Uterus (tissue), 4 donors: ENCODE measurements at places on chromosomes 7 and 10.
A peak's percentile ranks its signal among the peaks of the same experiment; 100 is the strongest.

DNA sequence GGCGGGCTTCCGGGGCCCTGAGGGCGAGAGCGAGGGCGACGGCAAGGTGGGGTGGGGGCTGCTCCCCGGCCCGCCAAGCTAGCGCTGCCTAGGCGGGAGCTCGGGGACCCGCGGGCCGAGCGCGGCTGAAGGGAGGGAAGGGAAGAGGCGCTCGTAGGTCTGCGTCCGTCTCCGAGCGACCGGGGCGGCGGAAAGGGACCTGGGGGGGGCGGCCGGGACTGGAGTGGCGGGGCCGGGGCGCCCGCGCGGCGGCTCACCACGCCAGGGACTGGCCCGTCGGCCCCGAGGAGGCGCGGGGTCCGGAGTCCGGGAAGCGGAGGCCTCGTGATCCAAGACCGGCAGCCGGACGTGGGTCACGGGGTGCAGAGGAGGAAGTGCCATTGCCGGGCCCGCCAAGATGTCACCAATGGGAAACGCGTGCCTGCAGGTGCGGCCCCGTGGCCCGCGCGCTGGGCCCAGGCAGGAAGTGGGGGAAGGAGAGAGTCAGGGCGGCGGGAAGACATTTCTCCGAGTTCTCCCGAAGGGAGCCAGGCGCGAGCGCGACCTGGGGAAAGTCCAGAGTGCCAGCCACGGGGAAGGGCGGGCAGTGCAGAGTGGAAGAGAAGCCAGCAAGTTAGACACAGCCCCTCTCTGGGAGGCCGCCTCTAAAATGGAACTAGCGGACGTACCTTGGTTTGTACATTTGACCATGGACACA lies 11.9 kb downstream of the HNRNPF start:
- peak; percentile 72 for DNase-seq

DNA sequence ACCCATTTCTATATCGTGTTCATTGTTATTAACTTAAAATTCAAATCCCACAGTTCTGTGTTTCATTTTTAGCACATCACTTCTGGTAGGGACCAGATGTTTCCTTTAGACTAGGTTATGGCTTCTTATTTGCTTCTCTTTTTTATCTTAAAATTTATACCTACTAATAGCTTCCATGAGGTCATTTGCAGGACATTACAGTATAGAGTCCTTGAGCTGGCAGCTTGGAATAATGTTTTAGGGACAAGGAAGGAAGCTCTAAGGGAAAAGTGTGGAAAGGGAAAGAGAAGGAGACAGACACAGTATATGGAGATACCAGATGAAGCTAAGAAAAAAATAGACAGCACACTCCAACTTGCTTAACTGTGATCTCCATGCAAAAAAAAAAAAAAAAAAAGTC lies 48.8 kb upstream of the CD36 start:
- DNase-seq, result no peak

- no peak for DNase-seq
Measured at GRCh38 chr7:18531539-18531938, 36.0 kb downstream of the HDAC9 start.

- DNase-seq, result no peak
Measured at GRCh38 chr7:134671609-134672008, 25.0 kb downstream of the BPGM start.

GRCh38 chr7:114670676-114671075 lies 251.2 kb upstream of the MDFIC start:
- DNase-seq, result no peak

DNA sequence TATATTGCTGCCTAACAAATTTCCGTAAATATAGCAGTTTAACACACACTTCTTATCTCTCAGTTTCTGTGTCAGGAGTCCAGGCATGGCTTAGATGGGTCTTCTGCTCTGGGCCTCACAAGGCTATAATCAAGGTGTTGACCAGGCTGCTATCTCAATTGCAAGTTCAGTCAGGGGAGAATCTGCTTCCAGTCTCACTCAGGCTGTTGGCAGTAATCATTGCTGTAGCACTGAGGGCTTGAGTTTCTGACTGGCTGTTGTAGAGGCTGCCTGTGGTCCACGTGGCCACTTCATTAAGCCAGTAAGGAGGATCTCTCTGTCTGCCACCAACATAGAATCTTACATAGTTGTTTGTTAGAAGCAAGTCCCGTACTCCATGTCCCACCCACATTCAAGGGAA lies 138.4 kb downstream of the ST7 start:
- DNase-seq, result no peak

DNA sequence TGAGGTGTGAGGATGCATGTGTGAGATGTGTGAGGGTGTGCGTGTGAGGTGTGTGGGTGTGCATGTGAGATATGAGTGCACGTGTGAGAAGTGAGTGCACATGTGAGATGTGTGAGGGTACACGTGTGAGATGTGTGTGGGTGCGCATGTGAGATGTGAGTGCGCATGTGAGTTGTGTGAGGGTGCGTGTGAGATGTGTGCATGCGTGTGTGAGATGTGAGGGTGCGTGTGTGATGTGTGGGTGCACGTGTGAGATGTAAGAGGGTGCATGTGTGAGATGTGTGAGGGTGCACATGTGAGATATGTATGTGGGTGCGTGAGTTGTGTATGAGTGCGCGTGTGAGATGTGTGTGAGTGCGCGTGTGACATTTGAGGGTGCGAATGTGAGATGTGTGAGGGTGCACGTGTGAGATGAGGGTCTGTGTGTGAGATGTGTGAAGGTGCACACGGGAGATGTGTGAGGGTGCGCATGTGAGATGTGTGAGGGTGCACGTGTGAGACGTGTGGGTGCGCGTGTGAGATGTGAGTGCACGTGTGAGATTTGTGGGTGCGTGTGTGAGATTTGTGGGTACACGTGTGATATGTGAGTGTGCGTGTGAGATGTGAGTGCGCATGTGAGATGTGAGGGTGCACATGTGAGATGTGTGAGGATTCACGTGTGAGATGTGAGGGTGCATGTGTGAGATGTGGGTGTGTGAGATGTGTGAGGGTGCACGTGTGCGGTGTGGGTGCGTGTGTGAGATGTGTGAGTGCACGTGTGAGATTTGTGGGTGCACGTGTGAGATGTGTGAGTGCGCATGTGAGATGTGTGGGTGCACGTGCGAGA lies 30.5 kb downstream of the PPIF start:
- DNase-seq, result no peak

- DNase-seq, result peak; percentile 29
Measured at GRCh38 chr7:46291601-46292150, 370.6 kb upstream of the IGFBP3 start.

- peak; percentile 74 for DNase-seq
Measured at GRCh38 chr7:77759294-77759889, 38.8 kb downstream of the TMEM60 start.

GRCh38 chr7:157574120-157574825 lies 237.5 kb downstream of the DNAJB6 start:
- no peak for DNase-seq
